ENCODE measurements at places on chromosomes 7 and 10. TPM values are rescaled to one million over a fixed set of nuclear protein-coding genes. Genes with fewer than 3 reads are reported as not detected.

DNA sequence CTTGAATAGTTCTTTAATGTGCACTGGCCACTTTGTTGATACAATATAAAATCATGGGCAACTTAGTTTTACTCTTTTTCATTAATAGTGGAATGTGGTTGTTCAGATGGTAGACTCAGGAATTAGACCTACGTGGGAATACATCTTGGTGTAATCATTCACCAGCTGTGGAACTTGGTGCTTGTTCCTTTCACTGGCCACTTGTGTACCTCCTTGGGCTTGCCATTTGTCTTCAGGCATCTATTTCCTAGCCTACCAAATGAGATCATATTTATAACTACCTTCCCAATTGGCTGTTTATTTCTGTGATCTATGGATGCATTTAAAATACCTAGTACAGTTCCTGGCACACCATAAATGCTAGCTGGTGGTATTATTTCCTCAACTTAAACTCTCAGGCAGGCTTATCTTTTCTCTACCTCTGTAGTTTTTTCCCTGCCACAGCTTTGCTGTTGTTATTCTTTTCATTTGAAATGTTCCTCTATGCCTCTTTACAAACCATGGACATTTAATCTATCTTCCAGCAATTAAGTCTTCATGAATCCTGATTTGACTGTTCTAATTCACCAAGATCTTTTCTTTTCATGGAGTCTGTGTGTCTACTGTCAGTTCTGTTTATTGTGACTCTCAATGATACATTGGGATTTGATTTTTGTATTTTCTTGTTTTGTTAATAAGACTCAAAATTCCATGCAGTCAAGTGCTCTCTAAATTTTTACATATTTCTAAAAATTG is 113.0 kb downstream of the ADAM22 start:
- no peak overlapping the region for H3K27ac ChIP-seq
- H3K36me3 ChIP-seq, result no peaks in the 10 kb centered on the region
- no peaks in the 10 kb centered on the region for H3K4me1 ChIP-seq
- DNase-seq, result no peak

C10orf95 gene
- polyA plus RNA-seq, result 1.2 TPM

GRCh38 chr10:25713894-25714240 is 220.2 kb upstream of the MYO3A start:
- H3K4me1 ChIP-seq, result no peaks in the 10 kb centered on the region
- H3K36me3 ChIP-seq, result no peaks in the 10 kb centered on the region
- H3K27me3 ChIP-seq, result no peaks in the 10 kb centered on the region
- no peak overlapping the region for H3K27ac ChIP-seq
- no peak for DNase-seq

- H3K4me3 ChIP-seq, result no peak overlapping the region
- no peak for DNase-seq
- H3K4me1 ChIP-seq, result no peaks in the 10 kb centered on the region
These were observed 443.7 kb downstream of the TYW1 start for GRCh38 chr7:67440321-67440720.

- no peaks in the 10 kb centered on the region for H3K27me3 ChIP-seq
- no peaks in the 10 kb centered on the region for H3K36me3 ChIP-seq
- peak overlapping the region; percentile 20 for H3K4me3 ChIP-seq
- H3K4me1 ChIP-seq, result peaks cover 16% of the 10 kb centered on the region
These were observed 5.5 kb downstream of the ELOVL3 start for GRCh38 chr10:102231357-102232318.

DNA sequence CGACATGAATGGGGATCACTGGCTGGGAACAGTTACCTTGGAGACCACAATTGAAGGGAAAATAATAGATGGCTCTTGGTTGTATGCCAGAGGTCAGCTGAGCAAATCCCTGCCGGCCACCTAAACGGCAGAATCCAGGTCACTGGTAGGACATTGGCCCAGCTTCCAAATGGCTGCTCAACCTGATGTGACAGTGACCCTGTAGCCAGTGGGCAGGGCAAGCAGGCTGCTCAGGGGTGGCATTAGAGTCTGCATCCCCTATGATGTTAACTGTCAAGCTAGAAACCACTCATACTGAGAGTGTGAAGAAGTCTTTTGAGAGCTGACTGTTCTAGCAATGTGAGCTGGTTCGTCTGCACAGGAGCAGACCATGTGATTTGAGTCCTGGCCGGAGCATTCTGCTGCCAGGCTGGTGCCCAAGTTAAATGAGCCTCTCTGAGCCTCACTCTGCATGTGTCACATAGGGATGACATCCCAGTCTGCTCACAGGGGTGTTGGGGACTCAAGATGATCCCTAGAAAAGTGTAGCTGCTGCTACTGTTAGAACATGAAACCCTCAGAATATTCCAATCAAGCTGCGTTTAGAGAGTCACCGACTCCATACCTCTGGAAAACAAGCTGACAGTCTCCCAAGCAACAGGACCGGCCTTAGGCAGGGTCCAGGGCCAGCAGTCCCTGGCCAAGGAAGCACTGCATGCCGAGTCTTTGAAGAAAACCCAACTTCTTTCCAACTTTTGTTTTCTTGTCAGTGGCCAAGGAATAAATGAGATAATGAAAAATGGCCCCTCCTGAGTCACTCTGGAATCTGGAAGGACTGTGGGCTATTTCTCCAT is 69.7 kb downstream of the VWA2 start:
- no peak overlapping the region for H3K4me3 ChIP-seq
- H3K27ac ChIP-seq, result no peak overlapping the region
- no peaks in the 10 kb centered on the region for H3K4me1 ChIP-seq

GRCh38 chr7:56091591-56091990 is 1.2 kb downstream of the PHKG1 start:
- no peak for DNase-seq
- no peak overlapping the region for H3K4me3 ChIP-seq
- H3K4me1 ChIP-seq, result peaks cover 8% of the 10 kb centered on the region
- no peak overlapping the region for H3K27ac ChIP-seq
- H3K36me3 ChIP-seq, result no peaks in the 10 kb centered on the region

All from pancreas (tissue), 10 donors.